SJCRH30 (cell line): ENCODE measurements at places on chromosomes 12 and 14. TPM values are rescaled to one million over a fixed set of nuclear protein-coding genes. Genes with fewer than 3 reads are reported as not detected.
A peak's percentile ranks its signal among the peaks of the same experiment; 100 is the strongest.

DNA sequence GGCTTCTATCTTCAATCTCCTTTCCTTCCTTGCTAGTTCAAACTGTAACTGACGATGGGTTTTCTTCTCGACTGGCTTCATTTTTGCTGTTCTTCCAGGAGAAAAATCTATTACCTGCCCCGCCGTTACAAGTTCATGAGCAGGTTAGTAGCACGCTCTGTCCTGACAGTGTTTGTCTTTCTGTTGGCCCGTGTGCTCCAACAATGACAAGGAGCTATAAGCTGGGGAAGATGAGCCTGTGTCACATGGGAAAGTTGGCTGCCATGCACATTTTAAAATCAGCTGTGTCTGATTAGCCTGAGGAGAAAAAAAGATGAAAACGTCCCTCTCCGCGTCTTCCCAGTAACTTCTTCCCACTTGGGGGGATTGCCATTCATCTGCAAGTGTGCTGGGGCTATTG is 180.2 kb downstream of the ANO4 start:
- DNase-seq = no peak

DNA sequence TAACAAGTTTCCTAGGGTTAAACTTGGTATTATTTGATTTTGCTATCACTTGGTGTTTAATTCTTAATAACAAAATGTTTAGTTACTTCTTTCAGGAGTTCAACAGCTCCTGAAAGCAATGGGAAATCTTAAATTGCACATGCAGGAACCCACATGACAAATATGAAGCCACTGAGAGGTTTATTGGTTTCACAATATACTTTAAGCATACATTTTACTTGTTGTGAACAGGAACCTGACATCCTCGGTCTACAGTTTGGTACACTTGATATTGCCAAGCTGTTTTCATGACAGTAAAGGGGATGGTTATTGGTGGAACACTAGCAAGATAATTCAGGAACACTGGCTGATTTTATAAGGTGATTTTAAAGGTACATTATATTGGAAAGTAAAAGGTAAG is 46.2 kb downstream of the SLC38A1 start:
- no peak for DNase-seq

GRCh38 chr12:118065380-118065779 is 4.4 kb upstream of the WSB2 start:
- DNase-seq = no peak

DNA sequence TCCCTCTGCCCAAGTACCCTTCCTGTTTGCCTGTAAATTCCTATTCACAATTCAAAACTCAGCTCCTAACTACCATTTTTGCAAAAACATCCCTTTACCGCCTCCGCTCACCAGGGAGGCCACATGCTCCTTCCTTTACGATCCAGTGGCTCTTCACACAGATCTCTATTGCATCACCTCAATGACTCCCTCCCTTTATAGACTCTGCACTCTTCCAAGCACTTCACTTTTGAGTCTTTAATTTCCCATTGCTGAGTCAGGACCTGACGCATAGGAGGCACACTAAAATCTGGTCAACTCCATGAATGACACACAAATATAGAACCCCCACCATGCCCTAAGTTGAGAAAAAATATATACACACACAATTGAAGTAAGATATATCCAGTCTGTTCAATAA is 45.9 kb downstream of the PPP1R13B start:
- DNase-seq = no peak

DNA sequence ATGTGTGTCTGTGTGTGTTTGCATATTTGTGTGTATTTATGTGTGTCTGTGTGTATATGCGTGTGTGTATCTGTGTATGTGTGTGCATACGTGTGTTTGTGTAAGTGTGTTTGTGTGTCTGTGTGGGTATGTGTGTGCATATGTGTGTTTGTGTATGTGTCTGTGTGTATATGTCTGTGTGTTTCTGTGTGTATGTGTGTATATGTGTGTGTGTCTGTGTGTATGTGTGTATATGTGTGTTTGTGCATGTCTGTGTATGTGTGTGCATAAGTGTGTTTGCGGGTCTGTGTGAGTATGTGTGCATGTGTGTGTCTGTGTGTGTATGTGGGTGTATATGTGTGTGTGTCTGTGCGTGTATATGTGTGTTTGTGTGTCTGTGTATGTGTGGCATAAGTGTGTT is 1030.5 kb upstream of the TMEM132C start:
- no peak for DNase-seq

DNA sequence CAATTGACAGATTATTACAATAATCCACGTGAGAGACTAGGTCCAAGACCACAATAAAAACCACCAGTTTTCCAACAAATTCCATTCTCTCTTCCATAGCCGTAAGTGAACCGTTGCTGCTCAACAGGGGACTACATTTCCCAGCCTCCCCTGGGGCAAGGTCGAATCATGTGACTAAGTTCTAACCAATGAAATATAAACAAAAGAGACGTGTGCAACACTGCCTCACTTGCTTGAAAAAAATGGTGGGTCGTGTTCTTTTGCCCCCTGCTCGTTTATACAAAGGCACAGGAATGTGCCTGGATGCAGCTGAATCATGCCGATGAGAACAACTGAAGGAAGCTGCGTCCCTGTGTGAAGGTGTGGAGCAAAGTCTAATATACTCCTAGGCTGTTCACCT is 51.1 kb downstream of the HSPB8 start:
- peak; percentile 58 for DNase-seq

DNA sequence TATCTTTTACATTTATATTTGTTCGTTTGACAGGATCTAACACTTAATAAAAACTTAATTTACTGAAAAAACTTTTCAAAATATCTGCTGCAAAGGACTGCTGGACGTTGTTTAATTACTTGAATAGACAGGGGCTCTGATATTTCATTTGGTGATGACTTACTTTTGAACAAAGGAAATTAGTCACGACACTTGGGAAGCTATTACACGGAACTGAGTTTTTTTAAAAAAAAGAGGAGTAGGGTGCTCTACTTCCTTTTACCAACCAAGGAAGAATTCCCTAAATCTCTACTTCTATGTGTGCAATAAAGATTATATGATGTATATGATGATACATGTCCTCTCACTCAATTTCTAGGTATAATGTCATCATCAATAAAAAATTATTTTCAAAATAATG is 4.7 kb downstream of the FGD6 start:
- DNase-seq = no peak

DNA sequence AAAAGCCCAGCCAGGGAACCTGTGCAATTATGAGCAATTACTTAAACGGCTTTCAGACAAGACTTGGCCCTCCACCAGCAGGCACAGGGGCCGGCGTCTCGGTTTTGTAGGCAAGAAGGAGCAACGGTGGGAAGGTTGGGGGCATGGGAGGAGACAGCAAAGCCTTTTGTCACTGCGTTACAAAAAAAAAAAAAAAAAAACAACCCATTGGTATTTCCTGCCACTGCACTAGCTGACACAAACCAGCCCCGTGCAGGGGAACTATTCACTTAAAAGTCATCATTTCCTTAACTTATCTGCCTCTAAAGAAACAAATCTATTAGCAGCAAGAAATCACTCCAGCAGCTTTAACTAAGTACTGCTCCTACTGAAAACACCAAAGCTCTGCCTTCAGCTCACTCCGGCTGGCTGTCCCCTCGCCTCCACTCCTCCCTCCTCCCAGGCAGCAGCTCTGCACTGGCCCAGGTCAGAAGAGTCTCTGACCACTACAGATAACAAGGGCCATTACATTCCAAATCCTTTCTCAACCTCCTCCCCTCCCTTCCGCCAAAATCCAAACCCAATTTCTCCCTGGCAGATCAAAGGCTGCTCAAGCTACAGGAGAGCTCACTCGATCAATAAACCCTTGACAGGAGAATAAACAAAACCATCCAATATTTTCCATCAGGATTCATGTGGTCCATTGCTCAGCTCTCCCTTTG is 105.2 kb upstream of the CDKN3 start:
- no peak for DNase-seq

DNA sequence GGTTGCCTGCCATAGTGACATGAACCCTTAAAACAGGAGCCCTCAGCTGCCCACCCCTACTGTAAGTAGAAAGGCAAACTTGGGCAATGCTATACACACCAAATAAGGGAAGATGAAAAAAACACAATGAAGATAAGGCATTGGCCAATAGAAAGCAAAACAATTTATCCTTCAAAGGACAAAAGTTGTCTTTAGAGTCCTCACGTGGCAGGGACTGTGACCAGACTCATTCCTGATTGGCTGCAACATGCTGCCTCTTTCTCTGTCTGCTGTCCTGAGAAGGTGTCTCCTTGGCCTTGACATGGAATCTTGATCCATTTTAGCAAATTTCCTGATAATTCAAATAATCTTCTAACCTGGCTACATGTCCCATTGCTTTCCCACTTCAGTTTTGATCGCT is 131.9 kb downstream of the GPR135 start:
- no peak for DNase-seq

- no peak for DNase-seq
Observed at GRCh38 chr12:127548123-127548553, 718.8 kb upstream of the TMEM132C start.

DNA sequence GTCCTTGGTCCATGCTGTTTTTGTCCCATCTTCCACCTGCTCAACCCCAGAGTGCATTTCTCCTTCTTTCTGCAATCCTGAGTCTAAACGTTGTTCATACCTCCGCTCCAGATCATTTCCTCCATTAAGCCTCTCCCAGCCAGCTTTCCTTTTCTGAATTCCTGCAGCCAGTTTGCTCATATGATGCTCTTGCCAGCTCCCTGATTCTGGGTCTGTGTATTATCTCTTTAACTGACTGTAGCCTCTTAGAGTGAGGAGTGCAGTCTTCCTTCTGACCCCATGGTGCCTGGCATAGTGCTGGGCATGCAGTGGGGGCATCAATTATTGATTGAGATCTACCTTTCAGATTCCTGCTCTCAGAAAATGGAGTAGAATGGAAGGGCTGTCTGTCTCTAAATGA is 11.5 kb upstream of the TBPL2 start:
- no peak for DNase-seq

- DNase-seq = no peak
Observed at GRCh38 chr12:79747274-79747673, 56.5 kb upstream of the PAWR start.

- peak; percentile 5 for DNase-seq
Observed at GRCh38 chr14:47826809-47827208, 151.4 kb upstream of the MDGA2 start.

DNA sequence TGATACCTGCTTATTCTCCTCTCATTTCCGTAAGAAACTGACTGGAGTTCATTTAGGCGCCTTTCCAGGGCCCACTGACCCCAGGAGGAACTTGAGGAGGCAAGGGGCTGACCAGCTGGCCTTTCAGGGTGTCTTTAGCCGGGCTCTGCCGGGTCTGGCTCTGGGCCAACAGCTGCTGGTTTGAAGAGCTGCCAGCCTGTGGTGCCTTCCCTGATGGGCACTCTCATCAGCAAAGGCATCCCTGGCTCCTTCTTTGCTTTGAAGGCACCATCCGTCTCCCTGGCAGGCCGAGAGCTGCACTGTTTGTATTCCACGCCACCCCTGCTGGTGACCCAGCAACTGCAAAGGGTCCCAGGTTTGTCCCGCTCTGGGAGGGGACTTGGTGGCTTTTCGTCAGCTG is 42.0 kb downstream of the IQSEC3 start:
- peak; percentile 52 for DNase-seq

DNA sequence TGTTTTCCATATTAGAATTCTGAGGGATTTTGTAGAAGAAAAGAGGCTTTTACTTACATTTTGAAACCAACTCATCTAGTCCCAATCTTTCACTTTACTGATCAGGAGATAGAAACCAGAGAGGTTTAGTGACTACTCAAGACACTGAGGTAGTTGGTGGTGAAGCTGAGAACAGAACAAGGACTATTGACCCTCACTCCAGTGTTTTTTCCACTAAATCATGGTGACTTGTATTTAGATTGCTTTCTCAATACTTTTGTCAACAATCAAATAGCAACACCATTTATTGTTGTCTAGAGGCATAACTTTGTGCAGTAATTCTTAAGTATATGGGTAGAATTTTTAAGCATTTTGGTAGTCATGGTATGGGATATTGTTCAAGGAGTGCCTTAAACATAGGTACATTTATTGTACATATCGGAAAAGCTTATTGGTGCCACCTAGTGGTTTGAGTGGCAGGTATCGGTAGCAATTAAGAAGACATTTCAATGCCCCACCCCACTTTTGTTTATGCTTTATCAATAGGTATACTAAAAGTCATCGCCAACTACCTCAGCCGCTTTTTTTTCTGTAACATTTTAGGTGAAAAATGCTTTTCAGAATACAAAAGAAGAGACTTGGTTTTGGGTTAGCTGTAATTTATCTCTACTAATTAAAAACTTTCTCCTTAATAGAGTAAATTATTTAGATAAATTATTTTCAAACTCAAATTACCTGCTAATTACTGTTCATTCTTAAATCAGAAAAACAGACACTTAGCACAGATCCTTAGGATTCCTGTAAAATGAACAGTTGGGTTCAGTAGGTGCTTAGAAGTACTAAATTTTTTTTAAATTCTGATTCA is 47.3 kb upstream of the PAWR start:
- peak; percentile 20 for DNase-seq

DNA sequence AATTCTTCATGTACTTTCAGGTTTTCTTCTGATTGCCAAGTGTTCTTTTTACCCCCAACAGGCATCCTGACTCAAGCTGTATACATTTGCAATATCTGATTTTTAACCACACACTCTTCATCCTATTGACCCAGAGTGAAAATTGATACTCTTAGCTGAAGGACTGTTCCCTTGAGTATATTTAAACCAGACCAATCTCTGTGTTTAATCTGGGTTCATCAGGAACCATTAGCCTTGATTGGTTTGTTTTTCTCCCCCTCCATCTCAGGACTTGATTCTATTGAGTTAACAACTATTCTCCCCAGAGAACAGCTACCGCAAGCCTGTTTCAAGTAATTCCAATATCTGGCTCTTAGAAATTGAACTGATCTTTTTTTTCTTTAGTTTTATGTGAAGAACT is 222.3 kb upstream of the NOVA1 start:
- DNase-seq = no peak

DNA sequence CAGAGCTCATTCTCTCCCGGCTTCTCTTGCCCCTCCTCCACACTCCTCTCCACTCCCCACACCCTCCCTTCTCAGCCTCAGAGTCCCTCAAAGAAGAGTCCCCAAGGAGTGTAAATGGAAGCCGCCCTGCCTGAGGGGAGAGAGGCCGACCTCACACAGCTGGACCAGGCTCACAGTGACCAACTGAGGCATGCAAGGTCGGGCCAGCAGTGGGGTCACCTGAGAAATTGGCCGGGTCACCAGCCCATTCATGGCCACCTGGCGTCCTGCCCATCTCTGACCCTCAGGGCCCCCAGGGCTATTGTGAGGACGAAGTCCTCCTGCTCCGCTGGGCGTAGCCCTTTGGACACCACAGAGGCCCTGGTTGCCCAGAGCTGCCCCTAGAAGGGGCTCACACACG is 49.5 kb upstream of the NUAK1 start:
- no peak for DNase-seq

GRCh38 chr14:99986396-99986795 is 78.8 kb upstream of the EVL start:
- no peak for DNase-seq

KCNA1 gene
- total RNA-seq = not detected in 2 replicates

CFAP251 gene
- 0.41 and 0.45 TPM in 2 replicates for total RNA-seq

TPH2 gene
- total RNA-seq = not detected in 2 replicates

LMNTD1 gene
- not detected in 2 replicates for total RNA-seq

PDE3A gene
- 3.5 and 4.0 TPM in 2 replicates for total RNA-seq

PLA2G1B gene
- total RNA-seq = not detected in 2 replicates

DPF3 gene
- 0.25 and 0.79 TPM in 2 replicates for total RNA-seq

ENDOU gene
- not detected in 2 replicates for total RNA-seq

RIPK3 gene
- total RNA-seq = not detected in 2 replicates

CD163L1 gene
- total RNA-seq = 11.4 and 13.8 TPM in 2 replicates
